ENCODE measurements at places on chromosomes 13 and 19.

GRCh38 chr19:39164289-39164688 lies 32.5 kb upstream of the NCCRP1 start:
- DNase-seq: no peak

- no peak for DNase-seq
Measured at GRCh38 chr13:112097770-112098169, 30.8 kb downstream of the SOX1 start.

DNA sequence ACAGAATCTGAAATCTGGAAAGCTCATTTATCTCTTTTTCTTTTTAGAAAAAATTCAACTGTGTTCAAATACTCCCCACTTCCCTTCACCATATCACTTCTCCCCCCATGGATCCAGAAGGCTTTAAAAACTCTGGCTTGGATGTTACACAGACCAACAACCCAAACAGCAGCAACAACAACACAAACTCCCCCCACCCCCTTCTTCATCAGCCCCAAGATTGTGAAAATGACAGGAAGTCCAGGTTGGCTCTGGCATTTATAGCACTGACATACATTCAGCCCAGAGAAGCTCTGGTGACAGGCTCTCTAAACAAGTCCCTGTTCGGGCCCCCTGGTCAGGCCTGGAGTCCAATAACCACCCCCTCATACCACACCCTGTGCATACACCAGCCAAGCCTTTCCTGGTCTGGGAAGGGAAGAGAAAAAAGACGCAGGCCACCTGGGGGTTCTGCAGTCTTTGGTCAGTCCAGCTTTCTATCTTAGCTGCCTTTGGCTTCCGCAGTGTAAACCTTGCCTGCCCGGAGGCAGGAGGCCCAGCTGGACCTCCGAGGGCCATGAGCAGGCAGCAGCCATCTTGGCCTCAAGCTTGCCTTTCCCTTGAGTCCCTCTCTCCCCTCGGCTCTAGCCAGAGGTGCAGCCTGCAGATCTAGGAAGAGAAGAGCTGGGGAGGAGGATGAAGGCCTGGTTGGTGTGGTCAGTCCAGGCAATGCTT lies 6.8 kb downstream of the CDX2 start:
- no peak for DNase-seq

GRCh38 chr19:15595069-15595468 lies 19.9 kb upstream of the CYP4F8 start:
- no peak for DNase-seq

GRCh38 chr19:54352546-54352945 lies 12.2 kb downstream of the LAIR1 start:
- no peak for DNase-seq

GRCh38 chr19:50725218-50725910 lies 2.2 kb downstream of the CLEC11A start:
- peak; percentile 59 for DNase-seq

DNA sequence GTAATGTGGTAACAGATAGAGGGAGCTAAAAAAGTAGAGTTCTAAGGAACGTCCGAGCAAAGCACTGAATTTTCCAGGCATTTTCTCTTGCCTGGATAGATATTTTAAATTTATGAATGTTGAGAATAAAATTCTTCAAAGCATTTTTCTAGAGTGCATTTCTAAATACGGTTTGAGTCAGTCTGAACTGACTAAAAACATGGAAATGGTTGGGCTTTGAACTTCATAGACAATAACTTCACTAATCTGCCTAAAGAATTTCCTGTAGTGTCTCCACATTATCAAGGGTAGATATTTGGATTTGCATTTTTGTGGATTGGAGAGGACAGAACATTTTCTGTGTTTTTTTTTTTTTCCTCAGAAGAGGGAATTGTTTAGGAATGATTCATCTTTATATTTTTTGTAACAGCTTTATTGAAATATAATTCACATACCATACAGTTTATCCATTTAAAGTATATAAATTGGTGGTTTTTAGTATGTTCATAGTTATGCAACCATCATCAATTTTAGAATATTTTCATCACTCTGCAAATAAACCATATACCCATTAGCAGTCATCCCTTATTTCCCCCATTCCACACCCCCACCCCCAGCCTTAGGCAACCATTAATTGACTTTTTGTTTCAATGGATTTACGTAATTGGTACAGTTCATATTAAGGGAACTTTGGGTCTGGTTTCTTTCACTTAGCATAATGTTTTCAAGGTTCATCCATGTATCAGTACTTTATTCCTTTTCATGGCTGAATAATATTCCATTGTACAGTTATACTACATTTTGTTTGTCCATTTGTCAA lies 20.7 kb downstream of the GARRE1 start:
- peak; percentile 70 for DNase-seq

GRCh38 chr13:101535192-101535746 lies 82.8 kb downstream of the ITGBL1 start:
- DNase-seq: no peak
